ENCODE measurements at places on chromosomes 4 and X. TPM values are rescaled to one million over a fixed set of nuclear protein-coding genes. Genes with fewer than 3 reads are reported as not detected.

GRCh38 chr4:16016536-16016935, 53.6 kb upstream of the FGFBP2 start:
- no peak for DNase-seq

GRCh38 chr4:77036206-77036605, 39.6 kb downstream of the CCNI start:
- DNase-seq: peak; percentile 94

DNA sequence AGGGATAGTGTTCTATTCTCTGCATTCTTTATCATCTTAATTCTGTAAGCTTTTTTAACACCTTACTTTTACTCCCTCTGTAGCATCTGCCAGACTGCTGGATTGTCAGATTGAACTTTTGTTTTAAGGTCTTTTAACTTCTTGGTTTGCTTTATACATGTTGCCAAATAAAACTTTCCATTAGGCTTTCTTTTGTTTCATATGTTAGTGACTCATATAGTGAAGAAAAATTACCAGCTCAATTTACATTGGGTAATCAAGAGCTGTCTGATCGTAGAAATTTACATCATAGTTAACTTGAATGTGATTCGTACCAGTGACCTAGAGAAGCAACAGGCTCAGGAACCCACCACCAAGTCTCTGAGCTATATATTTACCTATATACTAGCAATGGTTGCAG, 28.5 kb upstream of the KLHL4 start:
- DNase-seq: no peak

The ADGRL3 gene
- total RNA-seq: 2.5 TPM

- DNase-seq: peak; percentile 43
Measured at GRCh38 chr4:81631958-81632441, 160.3 kb upstream of the RASGEF1B start.

GRCh38 chrX:109855501-109855900, 122.4 kb upstream of the ACSL4 start:
- DNase-seq: no peak

The TLR2 gene
- total RNA-seq: under 0.01 TPM

The PPP1R2C gene
- total RNA-seq: not detected

The UGT2A1 gene
- not detected for total RNA-seq

- DNase-seq: peak; percentile 82
Measured at GRCh38 chr4:144658903-144659302, 12.9 kb downstream of the HHIP start.
